ENCODE measurements at places on chromosomes 1 and 21.

GRCh38 chr1:185291159-185291558 is 25.9 kb downstream of the IVNS1ABP start:
- DNase-seq = no peak

DNA sequence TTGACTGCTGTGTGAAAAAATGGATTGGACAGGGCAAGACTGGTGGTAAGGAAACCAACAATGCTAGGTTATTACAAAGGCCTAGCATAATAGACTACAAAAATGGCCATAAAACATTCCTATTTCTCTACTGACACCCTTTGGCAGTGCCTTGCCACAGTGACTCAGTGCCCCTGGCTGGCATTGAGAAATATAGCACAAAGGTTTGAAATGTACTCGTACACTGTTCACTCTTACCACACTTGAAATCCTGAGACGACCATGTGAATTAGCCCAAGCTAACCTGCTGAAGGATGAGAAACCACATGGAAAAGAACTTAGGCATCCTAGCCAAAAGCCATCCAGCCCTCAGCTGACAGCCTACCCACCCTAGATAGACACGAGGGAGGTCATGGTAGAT is 149.8 kb upstream of the PALMD start:
- no peak for DNase-seq

GRCh38 chr1:1208713-1209433 is 2.5 kb upstream of the TNFRSF18 start:
- no peak for DNase-seq

DNA sequence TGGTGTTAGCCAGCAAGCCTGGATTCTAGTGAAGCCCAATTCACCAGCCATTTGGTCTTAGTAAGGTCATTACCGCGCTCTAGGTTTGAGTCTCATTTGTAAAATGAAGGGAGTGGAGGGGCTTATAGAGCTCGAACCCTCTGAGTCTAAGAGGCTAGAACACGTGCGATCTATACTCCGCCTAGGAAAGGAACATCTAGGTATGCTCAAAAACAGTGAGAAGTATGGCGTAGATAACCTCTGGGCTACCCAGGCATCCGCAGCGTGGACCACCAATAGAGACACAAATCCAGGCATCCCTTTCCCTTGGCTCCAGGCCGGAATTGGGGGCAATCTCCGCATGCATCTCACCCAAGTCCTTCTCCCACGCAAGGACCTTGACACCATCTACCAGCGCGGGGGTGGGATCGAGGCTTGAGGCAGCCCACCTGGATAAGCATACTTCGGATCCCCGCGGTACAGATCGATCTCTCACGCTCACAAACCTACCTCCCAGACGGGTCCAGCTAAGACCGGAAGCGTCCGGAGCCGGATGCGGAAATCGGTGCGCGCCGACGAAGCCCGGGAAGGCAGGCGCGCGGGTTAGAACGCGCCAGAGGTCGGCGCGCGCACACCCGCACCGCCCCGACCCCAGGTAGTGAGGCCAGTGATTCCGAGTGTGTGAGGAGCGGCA is at the start of gene METTL25B:
TSS of gene METTL25B (plus strand) at position 544 of the 673 bp plus-strand sequence. CDS start 636 bp downstream, outside the sequence.
- peak; percentile 74 for DNase-seq

DNA sequence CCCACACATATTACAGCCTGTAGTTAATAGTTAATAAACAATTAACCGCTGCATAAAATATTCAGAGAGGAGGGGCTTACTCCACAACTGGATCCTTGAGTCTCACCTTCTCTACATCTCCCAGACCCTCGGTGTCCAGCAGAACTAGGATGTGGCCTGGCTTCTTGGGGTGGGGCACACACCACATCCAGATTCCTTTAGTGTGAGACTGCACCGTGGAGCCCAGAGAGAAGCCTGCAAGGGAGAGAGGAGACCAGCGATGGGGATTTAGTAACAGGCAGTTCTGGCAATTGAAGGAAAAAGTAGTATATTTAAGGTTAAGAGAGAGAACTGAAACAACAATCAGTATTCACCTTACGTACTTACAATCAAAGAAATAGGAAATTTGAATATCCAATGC is 4.9 kb downstream of the GBP1 start:
- no peak for DNase-seq

GRCh38 chr1:109668123-109668775 is 392 bp downstream of the GSTM2 start:
- no peak for DNase-seq

DNA sequence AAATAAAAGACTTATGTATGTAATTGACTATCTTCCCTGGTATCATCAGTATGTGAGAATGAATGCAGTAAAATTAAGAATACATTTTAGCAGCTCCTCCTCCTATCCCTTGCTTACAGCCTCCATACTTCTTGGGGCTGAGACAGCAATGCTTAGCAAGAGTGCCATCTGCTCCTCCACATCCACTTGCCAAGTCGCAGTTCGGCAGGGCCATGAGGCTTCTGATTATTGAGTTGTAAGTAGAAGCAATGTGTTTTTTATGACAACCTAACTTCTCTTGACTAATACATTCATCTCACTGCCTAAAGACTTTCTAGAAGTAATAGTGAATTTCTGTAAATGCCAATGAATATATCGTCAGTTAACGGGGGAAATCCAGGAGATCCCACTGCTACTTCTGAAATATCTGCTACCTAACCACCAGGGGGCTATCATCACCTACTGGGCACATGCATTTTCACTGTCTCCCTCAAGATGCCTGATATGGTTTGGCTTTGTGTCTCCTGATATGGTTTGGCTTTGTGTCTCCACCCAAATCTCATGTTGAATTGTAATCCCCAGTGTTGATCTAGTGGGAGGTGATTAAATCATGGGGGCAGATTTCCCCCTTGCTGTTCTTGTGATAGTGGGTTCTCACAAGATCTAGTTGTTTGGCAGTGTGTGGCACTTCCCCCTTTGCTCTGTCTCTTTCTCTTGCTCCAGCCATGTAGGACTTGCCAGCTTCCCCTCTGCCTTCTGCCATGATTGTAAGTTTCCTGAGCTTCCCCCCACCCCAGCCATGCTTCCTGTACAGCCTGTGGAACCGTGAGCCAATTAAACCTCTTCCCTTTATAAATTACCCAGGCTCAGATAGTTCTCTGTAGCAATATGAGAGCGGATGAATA is 59.6 kb downstream of the EXTL2 start:
- peak; percentile 22 for DNase-seq

DNA sequence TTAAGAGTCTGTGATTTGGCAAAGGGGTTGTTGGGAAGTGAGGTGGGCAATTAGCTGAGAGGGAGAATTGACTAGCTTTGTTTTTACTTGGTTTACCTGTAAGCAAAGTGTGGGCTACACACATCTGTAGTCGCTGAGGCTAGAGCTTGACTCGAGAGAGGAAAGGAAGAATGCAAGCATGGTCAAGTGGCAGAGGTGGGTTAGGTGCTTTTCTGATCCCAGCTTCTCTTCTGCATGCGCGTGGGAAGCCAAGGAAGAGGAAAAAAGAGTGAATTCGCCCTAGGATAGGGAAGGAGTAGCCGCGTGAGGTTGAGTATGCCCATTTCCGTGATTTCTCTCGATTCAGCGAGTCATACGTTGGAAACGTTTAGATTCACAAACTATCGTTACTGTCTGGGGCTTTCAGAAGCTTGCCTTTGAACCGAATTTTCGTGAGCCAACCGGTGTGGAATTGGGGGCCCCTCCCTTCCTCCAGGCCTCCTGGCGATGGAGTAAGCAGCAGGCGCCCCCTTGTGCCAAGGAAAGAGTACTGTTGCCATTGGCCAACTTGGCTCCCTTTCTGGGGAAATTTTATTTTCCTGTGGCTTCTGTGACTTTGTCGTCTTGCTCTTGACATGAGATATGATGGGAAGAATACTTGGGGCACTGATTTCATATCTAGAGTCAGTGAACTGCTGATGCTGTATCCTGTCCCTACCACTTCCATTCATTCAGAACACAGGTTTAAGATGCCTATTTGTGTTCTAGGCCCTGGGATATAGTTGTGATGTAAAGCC is 1.3 kb downstream of the PIGV start:
- peak; percentile 90 for DNase-seq

DNA sequence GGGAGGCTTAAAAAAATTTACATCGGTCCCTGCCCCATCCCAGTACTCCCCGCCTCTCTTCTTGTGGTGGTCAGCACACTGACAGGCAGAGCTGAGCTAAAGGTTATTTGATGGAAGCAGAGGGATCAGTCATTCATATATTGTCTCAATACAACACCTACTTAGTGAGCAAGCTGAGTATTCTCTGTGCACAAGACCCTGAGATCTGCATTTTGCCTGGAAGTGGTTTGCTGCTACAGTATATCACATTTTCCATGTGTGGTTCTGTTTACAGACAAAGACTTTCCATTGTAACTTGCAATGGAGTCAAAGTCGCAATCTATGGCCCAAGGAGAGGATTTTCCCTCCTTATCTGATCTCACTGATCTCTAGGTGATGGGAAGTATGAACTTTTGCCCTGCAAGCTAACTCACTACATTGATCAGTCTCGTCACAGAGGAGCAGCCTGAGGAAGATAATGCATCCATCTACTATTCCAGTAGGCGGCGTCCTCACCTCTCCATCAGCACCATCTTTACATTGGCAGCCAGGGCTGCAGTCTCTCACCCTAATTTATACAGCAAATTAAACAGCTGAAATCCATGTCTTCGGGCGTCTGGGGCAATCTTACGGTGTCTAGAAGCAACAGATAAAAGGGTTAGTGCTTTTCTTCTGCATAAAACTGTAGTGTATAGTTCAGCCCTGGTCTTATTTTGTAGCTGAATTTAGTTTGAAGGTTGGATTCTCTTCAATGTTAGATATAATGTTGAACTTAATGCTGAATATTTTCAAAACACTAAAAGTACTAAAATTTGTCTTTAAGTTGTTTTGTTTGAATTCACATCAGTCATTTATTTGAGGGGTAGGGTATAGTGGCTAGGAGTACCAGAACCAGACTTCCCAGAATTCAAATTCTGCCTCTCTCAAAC is 3.2 kb upstream of the TRAF5 start:
- DNase-seq = peak; percentile 71

DNA sequence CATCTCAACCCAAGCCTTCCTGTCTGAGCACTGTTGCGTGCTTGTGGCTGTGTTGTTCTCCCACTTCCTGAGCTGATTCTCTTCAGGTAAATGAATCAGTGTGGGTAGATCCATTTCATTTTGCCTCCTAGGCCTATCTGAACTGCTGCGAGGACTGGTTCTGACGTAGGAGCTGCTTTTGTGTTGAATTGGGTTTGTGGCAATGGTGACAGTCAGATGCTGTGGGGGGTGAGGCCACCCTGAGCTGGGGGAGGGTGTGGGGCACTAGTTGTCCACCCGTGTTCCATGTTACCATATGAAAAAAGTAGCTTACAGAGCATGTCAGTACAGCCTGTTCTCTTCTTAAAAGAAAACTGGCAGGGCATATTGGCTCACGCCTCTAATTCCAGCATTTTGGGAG is 81.5 kb downstream of the MRPS6 start:
- no peak for DNase-seq

DNA sequence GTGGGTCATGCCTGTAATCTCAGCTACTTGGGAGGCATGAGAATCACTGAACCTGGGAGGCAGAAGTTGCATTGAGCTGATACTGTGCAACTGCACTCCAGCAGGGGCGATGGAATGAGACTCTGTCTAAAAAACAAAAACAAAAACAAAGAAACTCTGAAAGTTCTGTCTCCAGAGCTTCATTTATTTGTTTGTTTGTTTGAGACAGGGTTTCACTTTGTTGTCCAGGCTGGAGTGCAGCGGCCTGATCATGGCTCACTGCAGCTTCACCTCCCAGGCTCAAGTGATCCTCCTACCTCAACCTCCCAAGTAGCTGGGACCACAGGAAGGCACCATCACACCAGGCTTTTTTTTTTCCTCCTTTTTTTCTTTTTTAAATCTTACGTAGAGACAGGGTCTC is 191.8 kb upstream of the TNR start:
- no peak for DNase-seq

DNA sequence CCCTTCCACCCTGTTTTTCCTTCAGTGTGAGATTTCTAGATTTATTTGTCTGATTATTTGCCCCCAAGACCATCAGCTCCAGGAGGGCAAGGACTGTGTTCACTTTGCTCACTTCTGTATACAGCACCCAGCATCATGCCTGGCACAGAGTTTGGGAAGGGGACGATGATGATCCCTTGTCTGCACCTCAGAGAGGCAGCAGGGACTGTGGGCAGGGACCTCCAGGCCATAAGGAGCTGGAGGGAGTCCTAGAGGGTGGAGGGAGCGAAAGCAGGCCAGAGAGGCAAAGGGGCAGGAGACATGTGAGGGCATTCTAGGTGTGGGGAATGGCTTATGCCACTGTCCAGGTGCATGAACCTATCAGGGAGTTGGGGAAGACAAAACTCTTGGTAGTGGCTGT is 32.8 kb downstream of the H3-3A start:
- no peak for DNase-seq

- DNase-seq = no peak
Measured at GRCh38 chr1:170097449-170097948, 23.0 kb upstream of the KIFAP3 start.

DNA sequence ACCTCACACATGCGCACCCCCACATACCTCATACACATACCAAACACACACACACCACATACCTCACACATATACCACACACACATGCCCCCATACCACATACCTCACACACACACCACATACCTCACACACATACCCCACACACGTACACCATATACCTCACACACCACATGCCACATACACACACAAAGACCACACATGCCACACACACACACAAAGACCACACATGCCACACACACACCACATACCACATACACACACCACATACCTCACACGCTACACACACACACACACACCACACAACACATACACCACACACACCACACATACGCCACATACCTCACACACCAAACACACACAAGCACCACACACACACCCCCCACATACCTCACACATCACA is 30.0 kb downstream of the HIVEP3 start:
- no peak for DNase-seq

GRCh38 chr1:246332078-246332477 is 175.0 kb downstream of the SMYD3 start:
- no peak for DNase-seq

GRCh38 chr1:117702654-117703053 is 96.8 kb downstream of the TENT5C start:
- DNase-seq = no peak

DNA sequence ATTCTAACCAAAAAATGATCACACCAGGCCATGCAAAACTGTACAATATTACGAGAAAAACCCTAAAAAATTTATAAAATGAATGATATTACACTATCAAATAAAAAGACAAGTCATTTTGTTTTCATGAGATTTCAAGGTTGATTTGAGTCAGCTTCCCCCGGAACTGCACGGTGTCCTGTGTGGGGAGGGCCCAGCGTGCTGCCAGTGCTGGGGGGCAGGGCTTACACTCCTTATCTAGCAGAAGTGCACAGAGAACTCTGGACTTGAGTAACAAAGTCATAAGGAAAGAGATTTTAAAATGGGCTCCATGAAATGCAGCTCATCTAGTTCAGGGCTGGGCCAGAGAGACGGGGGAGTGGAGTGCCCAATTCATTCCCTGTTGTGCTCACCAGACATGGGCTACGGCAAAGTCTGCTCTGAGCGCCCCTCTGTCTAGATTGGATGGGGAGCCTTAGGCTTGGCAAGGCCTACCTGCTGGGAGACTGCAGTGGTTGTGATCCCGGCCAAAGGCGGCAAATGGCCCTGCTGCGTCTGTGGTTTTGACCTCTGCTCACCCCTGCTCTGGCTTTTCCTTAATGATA is 50.1 kb downstream of the COQ8A start:
- no peak for DNase-seq

Data from fibroblast of the aortic adventitia (primary cell).